ENCODE measurements at places on chromosomes 7 and 10. TPM values are rescaled to one million over a fixed set of nuclear protein-coding genes. Genes with fewer than 3 reads are reported as not detected.

DNA sequence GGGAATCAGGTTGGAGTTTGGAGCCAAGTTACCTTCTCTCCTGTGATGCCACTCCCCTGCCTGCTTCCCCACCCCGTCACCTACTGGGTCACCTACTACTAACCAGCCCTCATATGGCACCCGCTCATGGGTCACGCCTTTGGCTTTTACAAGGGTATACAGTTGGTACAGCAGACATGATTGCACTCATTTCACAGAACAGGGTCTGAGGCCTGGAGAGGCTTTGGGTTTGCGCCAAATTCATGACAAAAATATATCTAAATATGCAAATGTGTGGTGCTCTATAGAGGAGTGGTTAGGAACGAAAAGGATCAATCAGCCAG, 10.7 kb downstream of the CRYGN start:
- H3K4me3 ChIP-seq = no peak overlapping the region
- no peak for DNase-seq
- H3K36me3 ChIP-seq = no peaks in the 10 kb centered on the region
- peaks cover 27% of the 10 kb centered on the region for H3K4me1 ChIP-seq
- H3K27ac ChIP-seq = no peak overlapping the region

PNLIPRP1 gene
- total RNA-seq = not detected

DNA sequence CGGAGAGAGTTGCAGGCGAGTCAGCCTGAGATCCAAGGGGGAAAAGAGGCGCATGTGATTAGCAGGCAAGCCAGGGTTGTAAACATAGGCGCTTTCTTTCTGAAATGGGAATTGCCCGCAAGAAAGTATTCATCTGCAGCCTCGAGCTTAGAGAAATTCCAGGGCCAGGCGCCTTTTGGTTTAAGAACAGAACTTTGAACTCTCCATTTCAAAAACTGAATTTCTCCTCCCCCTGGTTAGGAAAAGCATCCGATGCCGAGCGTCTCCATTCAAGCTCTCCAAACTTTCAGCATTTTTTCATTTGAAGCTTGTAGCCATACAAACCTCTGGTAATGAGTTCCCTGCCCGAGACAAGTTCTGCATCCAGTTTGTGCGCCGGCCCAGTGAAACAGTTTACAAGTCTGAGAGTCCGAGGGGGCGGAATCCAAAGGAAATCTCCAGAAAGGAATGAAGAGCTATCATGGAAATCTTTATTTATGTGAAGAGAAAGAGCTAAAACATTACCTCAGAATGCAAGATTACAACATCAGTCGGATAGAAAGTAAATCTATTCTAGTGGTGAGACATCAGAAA, 69.9 kb downstream of the FAM204A start:
- peak overlapping the region; percentile 51 for H3K27ac ChIP-seq
- H3K36me3 ChIP-seq = no peaks in the 10 kb centered on the region
- H3K27me3 ChIP-seq = peaks cover 11% of the 10 kb centered on the region
- peaks cover 4% of the 10 kb centered on the region for H3K4me1 ChIP-seq

STAG3 gene
- not detected for total RNA-seq

NRF1 gene
- 11.7 TPM for total RNA-seq

Data from suprapubic skin (tissue), 4 donors.